ENCODE measurements at places on chromosomes 6 and 20. TPM values are rescaled to one million over a fixed set of nuclear protein-coding genes. Genes with fewer than 3 reads are reported as not detected.

DNA sequence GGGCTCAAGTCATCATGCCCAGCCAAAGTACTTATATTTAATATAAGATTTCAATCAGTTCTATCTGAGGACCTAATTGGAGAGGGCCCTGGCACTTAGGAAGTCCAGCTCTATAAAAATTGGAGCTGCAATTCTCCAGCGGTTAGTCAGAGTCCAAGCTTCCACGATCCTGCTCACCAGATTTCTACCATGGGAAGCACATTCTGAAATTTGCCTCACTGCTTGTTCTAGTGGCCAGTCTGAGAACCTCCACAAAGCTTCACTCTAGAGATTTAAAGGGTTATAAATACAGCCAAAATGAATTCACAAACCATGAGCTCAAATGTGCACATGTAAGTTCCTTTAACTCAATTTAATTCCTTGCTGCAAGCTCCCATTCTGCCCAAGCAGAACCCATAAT, 33.5 kb downstream of the PNLDC1 start:
- no peaks in the 10 kb centered on the region for H3K27me3 ChIP-seq
- H3K4me3 ChIP-seq, result no peak overlapping the region
- no peak for DNase-seq
- no peaks in the 10 kb centered on the region for H3K36me3 ChIP-seq
- no peak overlapping the region for H3K27ac ChIP-seq

- H3K27ac ChIP-seq, result no peak overlapping the region
- H3K4me1 ChIP-seq, result peaks cover 14% of the 10 kb centered on the region
- H3K4me3 ChIP-seq, result no peak overlapping the region
- H3K36me3 ChIP-seq, result no peaks in the 10 kb centered on the region
- H3K27me3 ChIP-seq, result no peaks in the 10 kb centered on the region
Measured at GRCh38 chr6:47275640-47276039, 34.1 kb downstream of the TNFRSF21 start.

SIRPD gene
- total RNA-seq, result not detected

DNA sequence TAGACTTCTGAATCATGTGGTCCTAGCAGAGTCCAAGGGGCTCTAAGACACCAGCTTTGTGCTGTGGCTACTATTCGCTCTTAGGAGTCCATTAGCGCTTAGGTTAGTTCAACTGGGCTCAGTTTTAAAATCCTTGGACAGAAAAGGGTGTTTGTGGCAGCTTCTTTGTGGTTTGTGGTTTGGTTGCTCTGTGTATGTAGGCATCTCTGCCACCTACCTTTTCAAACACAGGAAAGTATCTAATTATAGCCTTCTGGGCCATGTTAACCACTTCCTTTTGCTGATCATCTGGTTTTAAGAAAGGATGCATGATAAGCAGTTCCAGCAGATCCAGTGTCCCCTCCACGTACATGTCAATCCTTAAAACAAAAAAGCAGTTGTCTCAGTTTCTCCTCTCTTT, 10.8 kb downstream of the GSTA4 start:
- H3K27me3 ChIP-seq, result no peaks in the 10 kb centered on the region
- H3K36me3 ChIP-seq, result peaks cover 54% of the 10 kb centered on the region
- no peak overlapping the region for H3K27ac ChIP-seq
- no peak overlapping the region for H3K4me3 ChIP-seq

DNA sequence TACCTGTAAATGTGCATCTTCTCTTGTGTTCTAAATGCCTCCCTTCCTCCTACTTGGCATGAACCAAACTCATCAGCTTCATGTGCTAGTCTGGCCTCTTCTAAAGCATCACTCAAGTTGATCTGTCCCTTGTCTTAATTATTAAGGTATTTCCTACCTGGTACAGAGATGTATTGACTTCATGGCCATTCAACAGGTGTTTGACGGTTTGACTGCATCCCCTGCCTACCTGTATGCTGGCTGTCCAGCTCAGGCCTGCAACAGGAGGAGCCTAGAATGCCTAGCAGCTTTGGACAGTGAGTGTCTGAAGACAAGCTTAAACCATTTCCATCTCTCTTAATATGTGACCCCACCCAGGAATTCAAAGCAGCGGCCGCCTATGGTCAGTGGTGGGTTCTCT, 24.6 kb downstream of the RIN2 start:
- H3K27me3 ChIP-seq, result no peaks in the 10 kb centered on the region
- no peak for DNase-seq
- no peak overlapping the region for H3K4me3 ChIP-seq
- no peaks in the 10 kb centered on the region for H3K36me3 ChIP-seq
- peaks cover 49% of the 10 kb centered on the region for H3K4me1 ChIP-seq

- H3K36me3 ChIP-seq, result no peaks in the 10 kb centered on the region
- no peak overlapping the region for H3K27ac ChIP-seq
- no peak for DNase-seq
- peaks cover 12% of the 10 kb centered on the region for H3K4me1 ChIP-seq
- H3K4me3 ChIP-seq, result no peak overlapping the region
- no peaks in the 10 kb centered on the region for H3K27me3 ChIP-seq
Measured at GRCh38 chr6:41489120-41489851, 56.9 kb upstream of the FOXP4 start.

SLC44A4 gene
- not detected for total RNA-seq

- no peaks in the 10 kb centered on the region for H3K4me1 ChIP-seq
- peak overlapping the region; percentile 23 for H3K4me3 ChIP-seq
- H3K36me3 ChIP-seq, result no peaks in the 10 kb centered on the region
- no peak overlapping the region for H3K27ac ChIP-seq
- DNase-seq, result no peak
Measured at GRCh38 chr6:7468382-7469081, 72.9 kb upstream of the DSP start.

DNA sequence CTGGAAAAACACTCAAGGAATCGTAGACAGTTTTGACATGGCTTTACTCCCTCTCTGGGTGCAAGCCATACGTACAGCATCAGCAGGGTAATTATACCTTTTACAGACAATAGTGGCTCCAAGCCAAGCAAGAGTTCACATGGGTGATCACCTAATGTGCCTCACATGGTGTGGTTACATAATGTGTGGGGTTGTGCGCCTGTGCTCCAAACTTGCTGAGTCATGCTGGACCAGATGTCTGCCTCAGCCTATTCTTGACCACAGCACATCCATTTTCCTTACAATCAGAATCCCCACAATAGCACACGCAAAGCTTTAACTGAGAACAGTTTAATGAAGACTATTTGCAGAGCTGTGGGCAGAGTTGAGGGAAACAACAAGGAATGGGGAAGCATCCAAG, 74.5 kb downstream of the ALDH8A1 start:
- no peak overlapping the region for H3K4me3 ChIP-seq
- no peak for DNase-seq
- H3K36me3 ChIP-seq, result no peaks in the 10 kb centered on the region
- H3K27ac ChIP-seq, result no peak overlapping the region
- no peaks in the 10 kb centered on the region for H3K4me1 ChIP-seq

DNA sequence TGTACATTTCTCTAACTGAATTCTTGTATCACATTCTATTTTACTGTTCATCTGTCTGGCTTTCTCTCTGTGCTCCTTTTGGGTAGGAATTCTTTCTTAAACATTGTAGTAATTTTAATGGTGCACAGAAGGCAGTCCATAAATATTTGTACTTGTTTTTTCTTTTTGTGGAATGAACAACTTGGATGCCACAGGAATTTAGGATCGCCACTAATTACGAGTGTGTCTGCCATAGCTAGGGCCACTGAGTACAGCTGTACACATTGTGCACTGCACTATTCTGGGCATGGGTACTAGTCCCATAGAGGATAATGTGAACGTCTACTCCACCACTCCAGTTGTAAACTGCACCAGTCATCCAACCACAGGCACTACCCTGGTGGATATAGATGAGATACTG, 39.3 kb upstream of the TMEM200A start:
- H3K27ac ChIP-seq, result no peak overlapping the region
- no peaks in the 10 kb centered on the region for H3K36me3 ChIP-seq
- DNase-seq, result no peak
- no peaks in the 10 kb centered on the region for H3K27me3 ChIP-seq
- H3K4me3 ChIP-seq, result no peak overlapping the region

GRCh38 chr20:36850759-36851158, 25.2 kb upstream of the TLDC2 start:
- H3K36me3 ChIP-seq, result no peaks in the 10 kb centered on the region
- no peak overlapping the region for H3K4me3 ChIP-seq
- no peak for DNase-seq
- peaks cover 76% of the 10 kb centered on the region for H3K4me1 ChIP-seq
- peak overlapping the region; percentile 90 for H3K27ac ChIP-seq

GRCh38 chr6:15025446-15025845, 220.4 kb upstream of the JARID2 start:
- no peak for DNase-seq
- H3K36me3 ChIP-seq, result no peaks in the 10 kb centered on the region

- no peaks in the 10 kb centered on the region for H3K4me1 ChIP-seq
- H3K27me3 ChIP-seq, result no peaks in the 10 kb centered on the region
- no peak for DNase-seq
- no peak overlapping the region for H3K4me3 ChIP-seq
Measured at GRCh38 chr20:47995661-47996060, 210.4 kb upstream of the SULF2 start.

APCDD1L gene
- total RNA-seq, result 1.7 TPM
